CD8-positive, alpha-beta T cell (primary cell): ENCODE measurements at places on chromosomes 1 and 21. TPM values are rescaled to one million over a fixed set of nuclear protein-coding genes. Genes with fewer than 3 reads are reported as not detected.

CELSR2 gene
- total RNA-seq: 3.8 TPM

RIPPLY3 gene
- total RNA-seq: not detected

LDLRAD1 gene
- not detected for total RNA-seq

CRABP2 gene
- 5.4 TPM for total RNA-seq

TRAF3IP3 gene
- total RNA-seq: 230 TPM

WNT2B gene
- 0.41 TPM for total RNA-seq

CNIH4 gene
- total RNA-seq: 26.5 TPM

PMVK gene
- 7.3 TPM for total RNA-seq

OR2T11 gene
- not detected for total RNA-seq

DCDC2B gene
- total RNA-seq: not detected

CHIA gene
- not detected for total RNA-seq

FGR gene
- 1.4 TPM for total RNA-seq

PODN gene
- total RNA-seq: not detected

DNA sequence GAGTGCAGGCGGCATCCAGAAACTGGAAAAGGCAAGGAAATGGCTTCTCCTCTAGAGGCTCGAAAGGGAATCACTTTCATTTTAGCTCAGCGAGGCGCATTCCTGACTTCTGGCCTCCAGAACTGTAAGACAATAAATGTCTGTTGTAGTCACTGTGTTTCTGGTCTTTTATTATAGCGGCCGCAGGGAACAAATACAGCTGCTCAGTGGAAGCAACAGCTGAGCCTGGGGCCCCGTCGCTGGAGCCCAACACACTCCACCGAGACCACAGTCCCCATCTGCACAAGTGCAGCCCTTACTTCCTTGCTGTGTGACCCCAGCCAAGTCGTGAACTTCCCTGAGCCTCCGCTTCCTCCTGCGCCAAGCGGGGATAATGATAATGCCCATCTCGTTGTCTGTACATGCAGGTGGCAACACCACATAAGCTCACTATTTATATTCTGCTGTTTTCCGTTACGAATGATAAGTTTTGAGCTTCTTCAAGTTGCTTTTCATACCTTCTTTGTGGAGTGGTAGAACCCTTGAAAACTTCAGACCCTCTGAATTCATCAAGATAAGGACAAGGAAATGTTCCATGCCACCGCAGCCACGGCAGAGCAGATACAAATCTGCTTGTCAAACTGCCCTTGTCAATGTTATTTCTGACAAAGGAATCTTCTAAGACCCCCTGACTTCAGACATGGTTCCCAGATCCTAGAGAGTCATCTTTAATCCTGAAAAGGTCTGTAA, 3.2 kb upstream of the LAPTM5 start:
- DNase-seq: peak; percentile 50

GRCh38 chr1:209311770-209312169, 271.7 kb upstream of the CAMK1G start:
- DNase-seq: no peak

GRCh38 chr1:17181781-17182464, 23.0 kb upstream of the PADI1 start:
- no peak for DNase-seq

- no peak for DNase-seq
Measured at GRCh38 chr1:246018146-246018545, 488.9 kb downstream of the SMYD3 start.

DNA sequence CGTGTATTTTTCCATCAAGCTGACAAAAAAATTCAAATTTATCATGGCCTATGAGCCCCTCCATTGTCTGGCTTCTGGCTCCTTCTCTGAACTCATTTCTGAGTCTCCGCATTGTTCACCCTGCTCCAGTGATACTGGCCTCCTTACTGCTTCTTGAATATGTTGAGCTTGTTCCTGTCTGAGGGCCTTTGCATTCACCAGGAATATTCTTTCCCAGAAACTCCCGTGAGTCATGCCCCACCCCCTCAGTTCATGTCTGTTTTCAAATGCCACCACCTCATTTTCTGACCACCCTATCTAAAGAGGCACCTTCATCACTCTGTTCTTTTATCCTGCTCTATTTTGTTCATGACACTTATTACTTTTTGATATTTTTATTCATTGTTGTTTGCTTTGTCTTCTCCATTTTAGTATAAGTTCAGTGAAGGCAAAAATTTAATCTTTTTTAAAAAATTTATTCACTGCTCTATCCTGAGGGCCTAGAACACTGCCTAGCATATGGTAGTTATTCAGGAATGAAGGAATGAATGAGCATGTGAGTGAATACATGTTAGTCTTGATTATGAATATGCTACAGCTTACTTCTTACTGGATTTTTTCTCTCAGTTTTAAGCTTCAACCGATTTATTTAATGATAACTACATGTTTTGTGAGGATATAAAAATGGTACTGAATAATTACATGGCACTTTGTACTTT, 140.4 kb upstream of the C1orf105 start:
- DNase-seq: no peak

DNA sequence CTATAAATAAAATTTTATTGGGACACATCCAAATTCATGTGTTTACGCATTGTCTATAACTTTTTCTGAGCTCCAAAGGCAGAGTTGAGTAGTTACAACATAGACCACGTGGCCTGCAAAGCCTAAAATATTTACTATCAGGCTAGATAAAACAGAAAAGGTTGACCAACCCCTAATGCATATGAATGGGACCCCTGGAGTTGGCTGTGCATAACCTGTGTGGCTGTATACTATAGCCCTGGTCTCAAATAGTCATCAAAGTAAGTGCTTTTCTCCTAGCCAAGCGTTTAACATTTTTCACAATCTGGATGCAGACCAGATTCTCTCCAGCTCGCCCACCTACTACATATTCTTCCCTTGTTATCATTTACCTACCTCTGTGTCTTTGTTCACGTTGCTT, 60.4 kb downstream of the CYYR1 start:
- DNase-seq: no peak

DNA sequence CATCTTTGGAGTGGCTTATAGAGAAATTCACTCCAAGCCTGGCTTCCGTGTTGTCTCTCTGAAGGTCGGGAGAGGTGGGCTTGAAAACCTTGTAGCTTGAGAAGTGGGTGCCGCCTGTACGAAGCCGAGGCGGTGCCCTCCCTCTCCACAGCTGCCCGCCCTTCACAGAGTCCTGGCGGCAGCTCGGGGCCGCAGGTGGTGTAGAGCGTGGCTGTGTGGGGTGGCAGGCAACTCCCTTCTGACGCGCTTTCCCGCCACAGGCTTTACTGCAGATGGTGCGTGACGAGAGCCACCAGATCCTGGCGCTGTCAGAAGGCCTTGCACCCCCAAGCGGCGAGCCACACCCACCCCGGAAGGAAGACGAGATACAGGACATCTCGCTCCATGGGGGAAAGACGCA, 33.1 kb upstream of the DIP2A start:
- peak; percentile 76 for DNase-seq

DNA sequence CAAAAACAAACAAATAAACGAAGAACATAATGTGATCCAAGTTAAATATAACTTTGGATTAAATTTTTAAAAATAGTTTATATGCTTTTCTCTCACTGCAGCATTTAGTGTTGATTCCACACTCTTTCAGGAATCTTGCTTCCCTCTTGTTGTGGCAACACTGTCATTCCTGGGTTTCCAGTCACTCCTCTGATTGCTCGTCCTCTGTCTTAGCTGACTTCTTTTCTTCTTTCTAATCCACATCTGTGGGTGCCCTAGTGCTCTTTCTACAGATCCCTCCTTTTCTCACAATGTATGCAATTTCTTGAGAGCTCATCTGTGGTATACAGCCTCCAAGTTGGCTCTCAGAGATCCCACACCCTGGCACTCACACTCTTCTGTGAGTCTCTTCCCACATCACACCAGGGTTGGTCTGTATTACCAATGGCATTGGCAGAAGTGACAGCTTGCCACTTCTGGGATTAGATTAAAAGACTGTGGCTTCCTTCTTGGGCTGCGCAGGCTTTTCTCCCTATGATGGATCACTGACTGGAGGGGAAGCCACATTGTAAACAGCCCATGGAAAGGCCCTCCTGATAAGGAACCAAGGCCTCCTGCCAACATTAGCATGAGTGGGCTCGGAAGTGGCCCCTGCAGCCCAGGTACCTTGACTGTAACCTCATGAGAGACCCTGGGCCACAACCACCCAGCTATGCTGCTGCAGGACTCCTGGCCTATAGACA, 11.5 kb upstream of the MYOC start:
- DNase-seq: no peak

GRCh38 chr1:224852901-224853568, 76.4 kb upstream of the DNAH14 start:
- no peak for DNase-seq

DNA sequence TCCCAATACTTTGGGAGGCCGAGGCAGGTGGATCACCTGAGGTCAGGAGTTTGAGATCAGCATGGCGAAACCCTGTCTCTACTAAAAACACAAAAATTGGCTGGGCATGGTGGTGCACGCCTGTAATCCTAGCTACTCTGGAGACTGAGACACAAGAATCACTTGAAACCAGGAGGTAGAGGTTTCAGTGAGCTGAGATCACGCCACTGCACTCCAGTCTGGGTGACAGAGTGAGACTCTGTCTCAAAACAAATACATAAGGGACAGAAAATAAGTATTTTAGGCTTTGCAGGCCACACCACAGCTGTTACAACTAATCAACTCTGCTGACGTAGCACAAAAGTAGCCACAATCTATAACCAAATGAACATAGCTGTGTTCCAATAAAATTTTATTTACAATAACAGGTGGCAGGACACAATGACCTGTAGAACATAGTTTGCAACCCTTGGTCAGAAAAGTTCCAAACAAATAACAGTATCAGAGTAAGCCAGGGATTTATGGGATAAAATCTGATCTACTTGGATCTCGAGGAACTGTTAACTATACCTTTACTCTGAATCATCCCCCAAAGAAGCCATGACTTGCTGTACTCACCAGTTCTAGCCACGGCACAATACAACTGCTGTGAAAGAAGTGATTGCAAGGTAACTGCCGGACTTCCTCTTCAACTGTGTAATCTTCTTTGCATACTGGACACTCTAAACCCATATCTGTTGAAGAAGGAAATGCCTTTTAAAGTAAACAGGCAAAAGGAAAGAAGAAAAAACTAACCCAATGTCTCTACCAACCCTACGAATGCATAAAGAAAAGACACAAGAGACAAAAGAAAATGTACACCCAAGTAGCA, 28.3 kb downstream of the CD160 start:
- no peak for DNase-seq

GRCh38 chr1:186474208-186474607, 13.3 kb upstream of the PDC start:
- no peak for DNase-seq

GRCh38 chr1:81414488-81415015, 386.2 kb upstream of the ADGRL2 start:
- DNase-seq: no peak

- DNase-seq: no peak
Measured at GRCh38 chr1:157000686-157001085, 44.9 kb downstream of the ARHGEF11 start.

- DNase-seq: no peak
Measured at GRCh38 chr1:64822621-64823020, 77.7 kb downstream of the RAVER2 start.
